HFFc6 (cell line): ENCODE measurements at places on chromosomes 5 and 9. TPM values are rescaled to one million over a fixed set of nuclear protein-coding genes. Genes with fewer than 3 reads are reported as not detected.

DNA sequence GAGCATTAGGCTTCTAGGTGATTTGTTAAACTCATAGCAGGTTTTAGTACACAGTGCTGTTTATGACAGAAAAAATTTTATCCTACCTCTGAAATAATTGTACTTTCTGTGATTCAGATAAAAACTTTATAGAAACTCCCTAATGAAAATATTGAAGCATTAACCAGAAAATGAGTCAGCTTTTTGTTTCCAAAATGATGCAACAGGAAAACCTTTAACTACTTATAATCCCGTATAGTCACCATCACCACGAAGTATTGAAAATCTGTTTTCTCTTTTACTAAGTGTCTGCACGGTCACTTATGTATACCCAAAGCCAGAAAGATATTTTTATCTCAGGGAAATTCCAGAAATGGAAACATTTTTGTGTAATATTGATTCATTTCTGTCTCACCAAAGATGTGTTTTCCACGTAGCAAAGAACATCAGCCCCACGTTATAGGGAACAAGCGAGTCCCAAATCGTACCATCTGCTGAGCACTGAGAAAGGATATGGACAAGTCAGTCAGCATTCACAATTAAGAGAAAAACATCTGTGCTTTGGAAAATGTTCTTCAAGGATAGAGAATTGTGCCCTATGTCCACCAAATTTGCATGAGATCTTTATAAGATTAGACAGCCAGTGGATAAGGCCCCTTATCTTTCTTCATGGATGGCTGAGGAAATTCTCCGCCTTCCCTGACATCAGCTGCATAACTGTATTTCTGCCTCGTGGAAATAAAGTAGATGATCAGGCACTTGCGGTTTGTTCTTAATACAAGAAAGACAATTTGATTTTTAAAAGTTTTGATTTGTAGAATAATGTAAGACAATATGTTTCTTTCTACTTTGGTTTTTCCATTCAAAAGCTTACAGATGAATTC, 41.9 kb downstream of the TNFAIP8 start:
- peaks cover 5% of the 10 kb centered on the region for H3K36me3 ChIP-seq
- peak overlapping the region; percentile 71 for H3K4me3 ChIP-seq
- H3K4me1 ChIP-seq = peaks cover 61% of the 10 kb centered on the region
- peak overlapping the region; percentile 75 for H3K27ac ChIP-seq

GRCh38 chr9:121447321-121447834, 52.3 kb downstream of the GGTA1 start:
- H3K4me1 ChIP-seq = peaks cover 12% of the 10 kb centered on the region
- H3K36me3 ChIP-seq = no peaks in the 10 kb centered on the region
- no peak overlapping the region for H3K27ac ChIP-seq
- peaks cover 51% of the 10 kb centered on the region for H3K27me3 ChIP-seq
- DNase-seq = peak; percentile 29

- peaks cover 3% of the 10 kb centered on the region; the same call in 1 of the 2 replicates for H3K27me3 ChIP-seq
- no peak overlapping the region for H3K4me3 ChIP-seq
- no peak for DNase-seq
- H3K27ac ChIP-seq = no peak overlapping the region
These were observed 11.9 kb downstream of the RASGEF1C start for GRCh38 chr5:180197016-180197702.

DNA sequence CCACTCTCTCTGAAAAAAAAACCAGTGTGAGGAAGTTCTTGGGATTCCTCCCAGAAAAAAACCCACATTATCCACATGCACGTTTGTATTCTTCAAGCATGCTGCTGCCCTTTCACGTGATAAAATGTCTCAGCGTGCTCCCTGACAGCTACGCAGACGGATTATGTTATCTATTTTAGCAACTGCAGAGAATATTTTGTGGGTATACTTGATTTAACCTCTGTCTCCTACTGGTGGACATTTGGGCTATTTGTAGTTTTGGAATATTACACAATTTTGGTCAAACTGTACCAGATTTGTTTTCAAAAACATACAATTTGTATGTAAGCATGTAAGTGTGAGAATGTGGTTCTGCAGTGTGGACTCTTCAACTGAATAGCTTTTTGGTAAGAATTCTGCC, 10.7 kb downstream of the PRRC2B start:
- H3K27ac ChIP-seq = 0 out of 2 replicates have a peak overlapping the region, but pooled peaks have one; percentile 10
- H3K4me3 ChIP-seq = no peak overlapping the region
- H3K36me3 ChIP-seq = peaks cover 4% of the 10 kb centered on the region; the same call in 1 of the 2 replicates
- peaks cover 70% of the 10 kb centered on the region for H3K4me1 ChIP-seq
- no peaks in the 10 kb centered on the region; the same call in none of the 2 replicates for H3K27me3 ChIP-seq
- no peak for DNase-seq

DNA sequence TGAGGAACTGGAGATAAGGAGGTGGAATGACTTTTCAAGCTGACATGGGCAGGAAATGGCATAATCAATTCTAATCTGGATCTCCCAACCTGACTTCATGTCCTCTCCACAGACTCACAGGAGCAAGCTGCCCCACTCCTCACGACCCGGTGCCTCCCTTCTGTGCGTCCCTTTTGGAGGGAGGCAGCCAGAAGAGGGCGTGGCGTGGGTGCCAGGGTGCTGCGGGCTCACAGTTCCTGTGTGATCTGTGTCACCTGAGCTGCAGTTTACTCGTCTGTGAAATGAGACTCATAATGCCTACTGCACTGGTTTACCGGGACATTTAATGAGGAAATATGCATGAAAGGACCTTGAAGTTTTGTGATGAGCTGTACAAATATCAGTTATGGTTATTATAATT, 207.4 kb downstream of the DAB2IP start:
- H3K4me3 ChIP-seq = no peak overlapping the region
- H3K36me3 ChIP-seq = no peaks in the 10 kb centered on the region
- no peaks in the 10 kb centered on the region; the same call in none of the 2 replicates for H3K27me3 ChIP-seq

GRCh38 chr5:132471151-132471907, 19.2 kb downstream of the IRF1 start:
- no peak for DNase-seq
- peaks cover 3% of the 10 kb centered on the region for H3K27me3 ChIP-seq
- no peaks in the 10 kb centered on the region for H3K36me3 ChIP-seq
- no peak overlapping the region for H3K27ac ChIP-seq

DNA sequence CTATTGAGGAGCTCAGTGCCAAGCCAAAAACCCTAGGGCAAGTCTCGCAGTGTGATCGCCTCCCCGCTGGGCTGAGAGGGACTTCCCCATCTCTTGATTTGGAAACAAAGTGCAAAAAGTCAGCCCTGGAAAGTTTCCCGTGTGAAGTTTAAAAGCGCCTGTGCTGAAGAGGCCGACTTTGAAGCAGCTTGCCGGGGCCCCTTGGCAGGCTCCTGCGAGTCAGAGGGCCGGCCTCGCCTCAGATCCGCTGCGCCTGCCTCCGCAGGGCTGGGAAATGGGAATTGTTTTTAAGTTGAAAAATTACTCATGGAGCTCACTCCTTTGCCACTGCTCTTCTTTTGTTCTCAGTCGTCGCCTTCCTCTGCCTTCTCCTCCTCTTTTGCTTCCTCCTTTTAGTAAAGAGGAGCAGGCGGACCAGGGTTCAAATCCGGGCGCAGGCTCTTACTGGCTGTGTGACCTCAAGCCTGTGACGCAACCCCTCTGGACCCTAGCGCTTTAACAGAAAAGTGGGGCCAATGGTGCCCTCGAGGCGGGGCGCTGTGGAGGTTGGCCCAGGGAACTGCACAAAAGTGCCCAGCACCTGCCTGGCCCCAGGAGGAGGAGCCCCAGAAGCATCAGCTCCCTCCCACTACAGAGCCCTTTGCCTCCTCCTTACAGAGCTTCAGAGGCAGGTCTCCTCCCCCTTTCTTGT, 14.7 kb upstream of the LHX2 start:
- no peak overlapping the region for H3K27ac ChIP-seq
- H3K27me3 ChIP-seq = peaks cover 67% of the 10 kb centered on the region
- no peak for DNase-seq
- no peak overlapping the region for H3K4me3 ChIP-seq
- no peaks in the 10 kb centered on the region for H3K36me3 ChIP-seq

GRCh38 chr9:116267021-116267420, 113.4 kb downstream of the PAPPA start:
- H3K4me3 ChIP-seq = no peak overlapping the region
- peaks cover 25% of the 10 kb centered on the region for H3K36me3 ChIP-seq
- peak; percentile 63 for DNase-seq
- H3K4me1 ChIP-seq = peaks cover 27% of the 10 kb centered on the region
- H3K27me3 ChIP-seq = no peaks in the 10 kb centered on the region

GRCh38 chr5:74938250-74938933, 72.2 kb upstream of the FAM169A start:
- peak; percentile 32 for DNase-seq
- no peak overlapping the region for H3K4me3 ChIP-seq
- H3K27ac ChIP-seq = no peak overlapping the region
- no peaks in the 10 kb centered on the region for H3K27me3 ChIP-seq

DNA sequence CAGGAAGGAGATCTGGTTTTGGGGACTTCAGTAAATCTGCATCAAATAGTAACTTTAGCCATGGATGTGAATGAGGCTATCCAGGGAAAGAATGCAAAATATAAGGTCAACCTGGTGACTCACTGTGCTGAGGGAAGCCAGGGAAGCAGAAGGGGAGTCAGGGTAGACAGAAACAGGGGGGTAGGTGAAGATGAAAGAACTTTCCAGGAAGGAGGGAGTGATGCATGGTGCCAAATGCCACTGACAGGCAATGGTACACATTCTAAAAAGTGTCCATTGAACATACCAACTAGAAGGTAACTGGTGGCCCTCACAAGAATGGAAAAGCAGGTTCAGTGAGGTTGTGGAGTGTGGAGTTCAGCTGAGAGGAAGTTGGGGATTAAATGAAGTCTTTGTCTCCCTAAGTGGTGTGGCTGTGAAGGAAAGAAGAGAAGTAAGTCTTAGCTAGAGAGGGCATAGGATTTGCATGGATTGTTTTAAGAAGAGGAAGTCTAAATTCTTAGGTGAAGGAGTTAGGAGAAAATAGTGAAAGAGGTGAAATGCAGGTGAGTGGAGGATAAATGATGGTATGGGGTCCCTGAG, 35.5 kb downstream of the PALM2AKAP2 start:
- H3K36me3 ChIP-seq = no peaks in the 10 kb centered on the region
- no peak overlapping the region for H3K27ac ChIP-seq
- H3K27me3 ChIP-seq = no peaks in the 10 kb centered on the region; the same call in 1 of the 2 replicates
- peaks cover 5% of the 10 kb centered on the region for H3K4me1 ChIP-seq

- H3K27me3 ChIP-seq = no peaks in the 10 kb centered on the region; the same call in none of the 2 replicates
- H3K4me1 ChIP-seq = no peaks in the 10 kb centered on the region; the same call in 1 of the 2 replicates
- no peak overlapping the region for H3K4me3 ChIP-seq
- DNase-seq = no peak
These were observed 185.6 kb upstream of the DMRT1 start for GRCh38 chr9:655875-656274.

DNA sequence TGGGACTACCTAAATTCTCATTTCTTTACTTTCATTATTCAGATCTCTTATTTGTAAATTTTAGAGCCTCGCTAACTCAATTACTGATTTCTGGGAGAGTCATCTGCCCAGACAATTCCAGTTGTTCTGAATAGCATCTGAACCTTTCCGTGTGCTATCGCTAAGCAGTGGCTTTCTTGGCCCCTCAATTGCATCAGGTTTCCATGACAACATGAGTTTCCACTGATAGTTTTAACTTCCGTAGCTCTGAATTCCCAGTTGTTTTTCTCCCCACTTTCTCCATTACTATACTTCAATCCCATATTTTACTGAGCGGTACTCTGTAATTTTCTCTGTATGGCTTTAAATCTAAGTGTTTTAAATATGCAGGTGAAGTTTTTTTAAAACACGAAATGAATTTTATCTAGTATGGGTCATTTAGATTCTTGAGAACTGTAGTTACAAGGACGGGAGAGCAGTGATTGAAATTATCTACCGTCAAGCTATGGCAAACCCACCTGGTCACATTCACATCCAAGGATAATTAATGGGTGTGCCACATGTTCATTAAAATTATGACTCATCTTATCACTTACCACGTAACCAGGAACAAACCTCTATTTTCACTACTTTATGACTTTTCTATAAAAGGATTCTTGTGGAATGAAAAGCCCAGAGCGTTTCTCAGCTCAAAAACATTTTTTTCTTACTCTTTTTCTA, 223.5 kb upstream of the PCSK5 start:
- no peaks in the 10 kb centered on the region for H3K4me1 ChIP-seq
- no peak overlapping the region for H3K27ac ChIP-seq
- H3K36me3 ChIP-seq = no peaks in the 10 kb centered on the region; the same call in 1 of the 2 replicates
- no peak for DNase-seq
- H3K4me3 ChIP-seq = no peak overlapping the region

GRCh38 chr5:123186771-123187170, 97.7 kb downstream of the PRDM6 start:
- H3K4me3 ChIP-seq = no peak overlapping the region
- H3K4me1 ChIP-seq = no peaks in the 10 kb centered on the region
- no peak overlapping the region for H3K27ac ChIP-seq
- peaks cover 13% of the 10 kb centered on the region for H3K27me3 ChIP-seq
- no peak for DNase-seq

GRCh38 chr9:89347651-89348050, 29.4 kb downstream of the SECISBP2 start:
- DNase-seq = no peak
- peaks cover 47% of the 10 kb centered on the region for H3K36me3 ChIP-seq
- no peak overlapping the region for H3K27ac ChIP-seq

DNA sequence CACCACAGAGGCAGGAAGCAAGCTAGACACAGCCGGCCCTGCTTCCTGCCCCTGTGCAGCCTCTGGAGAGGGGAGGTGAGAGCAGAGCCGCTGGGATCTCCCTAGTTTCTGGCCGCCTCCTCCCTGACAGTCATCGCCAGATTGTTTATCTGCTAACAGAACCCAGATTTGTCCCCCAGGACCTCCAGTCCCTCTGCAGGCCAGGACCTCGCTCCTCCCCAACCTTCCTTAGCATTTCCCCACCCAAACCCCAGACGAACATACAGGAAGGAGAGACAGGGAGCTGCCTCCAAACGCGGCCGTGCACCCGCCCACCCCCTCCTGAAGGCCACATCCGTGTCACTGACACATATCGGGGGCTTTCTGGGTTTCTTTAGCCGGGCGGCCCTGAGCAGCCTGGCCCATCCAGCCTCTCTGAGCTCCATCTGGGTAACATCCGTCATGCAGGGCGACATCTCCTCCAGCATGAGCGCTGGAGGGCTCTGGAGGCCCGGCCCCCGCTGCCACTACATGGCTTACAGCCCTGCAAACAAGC, 47.5 kb downstream of the DBH start:
- H3K4me1 ChIP-seq = peaks cover 8% of the 10 kb centered on the region
- no peaks in the 10 kb centered on the region for H3K36me3 ChIP-seq
- DNase-seq = no peak
- peaks cover 11% of the 10 kb centered on the region for H3K27me3 ChIP-seq
- peak overlapping the region; percentile 40; the same call in 1 of the 2 replicates for H3K27ac ChIP-seq

Gene ADGRD2
- not detected in 3 replicates for total RNA-seq

Gene PCDHA1
- total RNA-seq = 0.09 to 0.21 TPM (median 0.21 TPM) in 3 replicates

Gene PTGES2
- total RNA-seq = 59.6 and 68.5 TPM in 2 replicates

Gene FBXO10
- total RNA-seq = 7.0 to 8.9 TPM (median 7.4 TPM) in 3 replicates

Gene DRD1
- not detected in 3 replicates for total RNA-seq

Gene MOB3B
- not detected in 2 replicates for total RNA-seq

Gene FBN2
- total RNA-seq = 188 to 251 TPM (median 191 TPM) in 3 replicates

Gene PCDHGB7
- 5.8 to 19.5 TPM (median 17.3 TPM) in 3 replicates for total RNA-seq

Gene IL3
- total RNA-seq = not detected in 3 replicates
